Astrocyte of the spinal cord (primary cell): ENCODE measurements at places on chromosomes 3 and 15.

DNA sequence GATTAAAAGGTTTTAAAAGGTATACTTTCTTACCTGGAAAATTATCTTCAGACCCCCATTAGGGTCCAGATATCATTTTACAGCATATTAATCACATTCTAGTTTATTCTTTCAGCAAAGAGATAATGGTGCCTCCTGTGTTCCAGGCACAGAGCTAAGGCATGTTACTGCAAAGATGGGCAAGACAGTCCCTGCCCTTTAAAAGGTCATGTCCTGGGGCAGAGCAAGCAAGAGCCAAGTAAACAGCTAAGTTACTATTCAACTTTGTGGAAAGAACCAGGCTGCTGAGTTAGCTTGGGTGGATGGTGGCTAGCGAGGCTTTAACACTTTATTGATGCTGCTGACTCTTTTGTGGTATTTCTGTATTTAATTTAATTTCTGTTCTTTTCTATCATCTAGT is 75.0 kb downstream of the LRRC28 start:
- DNase-seq: no peak

- no peak for DNase-seq
Measured at GRCh38 chr3:67601385-67601784, 53.0 kb downstream of the SUCLG2 start.

- no peak for DNase-seq
Measured at GRCh38 chr3:42045708-42046243, 45.4 kb upstream of the TRAK1 start.

DNA sequence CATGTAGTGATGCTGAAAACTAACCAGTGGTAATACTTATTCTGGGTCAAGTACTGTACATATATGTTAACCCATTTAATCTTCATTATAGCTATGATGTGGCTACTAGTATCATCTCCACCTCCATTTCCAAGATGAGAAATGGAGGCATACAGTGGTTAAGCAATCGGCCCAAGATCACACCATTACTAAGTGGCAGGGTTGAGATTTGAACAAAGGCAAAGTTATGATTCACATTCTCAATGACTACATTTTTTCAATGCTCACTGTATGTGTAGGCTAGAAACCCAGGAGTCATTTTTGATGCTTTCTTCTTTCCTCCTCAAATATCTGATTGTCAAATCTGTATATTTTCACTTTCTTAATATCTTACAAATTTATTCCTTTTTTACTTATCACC is 30.2 kb downstream of the ABI3BP start:
- DNase-seq: no peak

GRCh38 chr3:117393119-117393518 is 683.5 kb downstream of the TUSC7 start:
- peak; percentile 58 for DNase-seq

DNA sequence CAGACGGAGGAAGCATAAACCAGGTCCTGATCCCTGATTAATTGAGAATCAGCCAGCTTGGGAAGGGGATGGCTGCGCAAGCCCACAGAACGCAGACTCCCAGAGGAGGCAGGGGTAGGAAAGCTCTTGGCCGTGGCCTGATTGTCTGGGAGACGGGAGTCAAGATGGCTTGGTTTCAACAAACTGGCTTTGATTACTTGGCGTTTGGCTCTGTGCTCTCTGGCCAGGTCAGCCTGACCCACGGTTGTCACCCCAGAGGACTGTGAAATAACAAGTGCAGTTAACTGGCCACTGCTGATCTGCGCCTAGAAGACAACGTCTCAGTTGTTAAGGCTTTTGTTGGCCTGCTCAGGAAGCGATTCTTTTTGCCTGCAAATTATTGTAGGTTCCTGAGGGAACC is 387.0 kb upstream of the PROK2 start:
- DNase-seq: no peak

DNA sequence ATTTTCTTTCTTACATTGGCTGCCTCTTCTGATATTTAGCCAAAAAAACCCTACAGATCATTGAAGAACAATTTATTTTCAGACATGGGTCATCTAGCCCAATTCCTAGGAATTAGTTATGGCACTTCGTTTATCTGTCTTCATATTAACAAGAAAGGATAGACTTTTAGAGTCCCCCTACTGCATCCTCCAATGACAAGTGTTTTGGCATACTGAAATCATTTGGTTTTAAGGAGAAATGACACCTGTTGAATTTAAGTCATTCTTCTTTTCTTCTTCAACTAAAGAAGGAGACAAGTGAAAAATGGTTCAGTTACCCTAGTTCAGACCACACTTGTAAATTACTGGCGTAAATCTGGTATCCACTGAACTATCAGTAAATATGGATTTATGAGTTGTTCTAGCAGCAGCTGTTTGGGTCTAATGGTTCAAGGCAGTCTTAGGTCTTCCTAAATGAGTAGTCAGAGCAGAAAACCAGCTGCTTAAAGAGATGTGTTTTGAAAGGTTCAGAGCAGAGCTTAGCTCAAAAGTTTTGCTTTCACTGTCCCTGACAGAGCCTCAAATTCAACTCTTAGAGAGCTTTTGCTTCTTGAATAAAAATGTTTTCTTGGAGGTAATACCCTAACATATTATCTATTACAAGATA is 5.6 kb downstream of the VGLL3 start:
- peak; percentile 21 for DNase-seq

DNA sequence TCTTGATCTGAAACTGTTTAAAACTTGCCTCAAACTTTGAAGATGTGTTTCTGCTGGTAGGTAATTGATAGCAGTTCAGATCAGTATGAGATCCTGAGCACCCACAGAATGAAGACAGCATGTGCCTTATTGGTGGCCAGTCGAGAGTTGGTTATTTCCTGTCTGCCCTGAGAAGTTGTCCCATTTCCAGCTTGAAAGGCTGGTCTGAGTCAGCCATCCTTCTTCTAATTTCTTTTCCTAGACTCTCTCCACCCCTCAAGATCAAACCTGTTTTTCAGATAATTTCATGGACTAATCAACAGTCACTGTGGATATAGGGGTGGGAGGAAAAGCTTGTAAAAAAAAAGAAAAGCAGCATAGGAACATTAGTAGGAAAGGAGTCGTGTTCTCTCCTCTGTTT is 464.4 kb downstream of the FOXP1 start:
- peak; percentile 34 for DNase-seq

GRCh38 chr3:151501923-151502632 is 41.2 kb upstream of the IGSF10 start:
- DNase-seq: no peak

DNA sequence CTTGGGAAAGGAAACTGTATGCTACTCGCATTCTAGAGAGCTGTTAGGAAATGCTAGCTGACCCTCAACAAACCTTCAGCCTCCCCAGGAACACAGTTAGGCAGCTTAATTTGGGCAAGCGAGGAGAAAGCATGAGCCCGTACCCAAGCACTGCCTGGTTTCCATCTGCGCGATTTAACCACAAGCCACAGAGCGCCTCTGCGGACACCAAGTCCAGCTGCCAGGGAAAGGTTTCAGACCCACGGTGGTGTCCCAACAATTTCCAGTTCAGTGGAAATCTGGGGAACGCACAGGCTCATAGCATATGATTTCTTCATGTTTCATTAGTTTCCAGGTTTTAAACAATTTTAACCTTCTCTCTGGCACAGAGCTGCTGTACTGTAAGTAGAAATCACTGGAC is 617.6 kb downstream of the FHIT start:
- DNase-seq: no peak

DNA sequence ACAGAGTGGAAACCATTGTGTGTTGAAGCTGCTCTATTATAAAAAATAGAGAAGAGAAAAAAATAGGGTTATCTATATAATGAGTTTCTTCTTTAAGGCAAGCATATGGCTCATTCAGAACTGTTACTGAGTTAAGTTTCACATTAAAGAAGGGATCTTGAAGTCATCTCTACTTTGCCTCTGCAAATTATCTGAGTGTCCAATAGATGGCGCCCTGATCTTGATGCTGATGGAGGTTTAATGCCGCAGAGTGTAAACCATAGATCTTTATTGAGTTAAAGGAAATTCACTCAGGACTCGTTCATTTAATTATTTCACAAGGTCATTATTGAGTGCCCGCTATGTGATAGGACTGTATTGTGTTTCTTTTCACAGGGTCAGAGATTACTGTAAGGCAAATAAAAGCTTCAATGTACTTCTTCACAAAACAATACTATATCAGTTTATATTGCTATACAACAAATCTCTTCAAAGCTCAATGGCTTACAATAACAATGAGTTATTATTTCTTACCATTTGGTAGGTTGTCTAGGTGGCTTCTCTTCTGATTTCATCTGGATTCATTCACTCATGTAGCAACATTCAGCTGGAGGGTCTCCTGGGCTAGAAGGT is 171.4 kb downstream of the NSUN3 start:
- DNase-seq: peak; percentile 63
